C1 segment of cervical spinal cord (tissue), 14 donors: ENCODE measurements at places on chromosomes 16 and 17.

GRCh38 chr16:55725055-55725777, 69.4 kb downstream of the SLC6A2 start:
- DNase-seq = no peak

- no peak for DNase-seq
Measured at GRCh38 chr17:73697872-73698271, 53.6 kb upstream of the SDK2 start.

DNA sequence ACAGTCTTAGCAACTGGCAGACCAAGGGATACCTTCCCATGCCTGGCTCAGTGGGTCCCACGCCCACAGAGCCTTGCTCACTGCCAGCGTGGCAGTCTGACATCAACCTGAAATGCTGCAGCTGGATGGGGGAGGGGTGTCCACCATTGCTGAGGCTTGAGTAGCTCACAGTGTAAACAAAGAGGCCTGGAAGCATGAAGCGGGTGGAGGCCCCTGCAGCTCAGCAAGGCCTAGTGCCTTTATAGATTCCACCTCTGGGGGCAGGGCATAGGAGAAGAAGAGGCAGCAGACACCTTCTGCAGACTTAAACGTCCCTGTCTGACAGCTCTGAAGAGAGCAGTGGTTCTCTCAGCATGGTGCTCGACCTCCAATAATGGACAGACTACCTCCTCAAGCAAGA, 263.2 kb downstream of the KIF2B start:
- DNase-seq = no peak

GRCh38 chr16:30533146-30533522, 1.5 kb downstream of the ZNF747 start:
- DNase-seq = no peak

GRCh38 chr17:75318211-75318610, 29.0 kb upstream of the SLC25A19 start:
- DNase-seq = no peak
